ENCODE measurements at places on chromosomes 2 and 18.

- no peak for DNase-seq
These were observed 371.5 kb upstream of the SETBP1 start for GRCh38 chr18:44309185-44309584.

DNA sequence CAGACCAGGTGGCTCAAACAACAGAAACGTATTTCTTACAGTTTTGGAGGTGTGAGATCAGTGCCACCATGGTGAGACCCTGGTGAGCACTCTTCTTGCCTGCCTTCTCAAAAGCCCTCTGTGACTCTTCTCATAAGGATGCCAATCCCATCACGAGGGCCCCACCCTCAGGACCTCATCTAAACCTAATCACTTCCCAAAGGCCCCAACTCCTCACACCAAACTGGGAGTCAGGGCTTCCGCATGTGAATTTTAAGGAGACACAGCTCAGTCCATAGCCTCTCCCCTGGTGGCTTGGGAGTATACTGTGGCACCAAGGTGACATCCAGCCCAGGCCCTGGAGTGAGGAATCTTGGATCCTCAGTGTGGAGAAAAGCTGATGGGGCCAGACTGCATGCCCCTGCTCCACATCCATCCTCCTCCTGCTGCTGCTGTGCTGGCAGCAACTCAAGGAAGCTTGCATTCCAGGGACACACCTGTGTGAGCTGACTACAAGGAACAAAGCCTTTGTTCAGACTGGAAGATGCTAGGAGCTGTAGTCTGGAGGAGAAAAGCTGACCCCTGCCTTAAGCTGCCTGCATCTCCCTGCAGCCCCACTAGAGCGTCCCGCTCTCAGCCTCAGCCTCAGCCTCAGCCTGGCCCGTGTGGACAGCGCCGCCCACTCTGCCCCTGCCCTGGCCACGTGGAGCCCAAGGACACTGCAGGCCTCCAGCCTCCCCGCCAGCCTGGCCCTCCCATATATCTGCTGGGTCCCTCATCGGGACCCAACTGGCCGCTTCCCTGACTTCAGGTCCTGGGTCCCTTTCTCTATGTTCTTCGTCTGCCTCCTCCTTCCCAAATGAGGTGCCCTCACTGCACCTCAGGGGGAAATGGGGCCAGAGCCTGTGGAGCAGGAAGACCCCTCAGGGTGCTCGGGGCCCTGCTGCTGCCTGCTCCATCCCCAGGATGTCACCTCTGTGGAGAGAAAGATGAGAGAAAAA, 87.8 kb upstream of the RAB6C start:
- no peak for DNase-seq

DNA sequence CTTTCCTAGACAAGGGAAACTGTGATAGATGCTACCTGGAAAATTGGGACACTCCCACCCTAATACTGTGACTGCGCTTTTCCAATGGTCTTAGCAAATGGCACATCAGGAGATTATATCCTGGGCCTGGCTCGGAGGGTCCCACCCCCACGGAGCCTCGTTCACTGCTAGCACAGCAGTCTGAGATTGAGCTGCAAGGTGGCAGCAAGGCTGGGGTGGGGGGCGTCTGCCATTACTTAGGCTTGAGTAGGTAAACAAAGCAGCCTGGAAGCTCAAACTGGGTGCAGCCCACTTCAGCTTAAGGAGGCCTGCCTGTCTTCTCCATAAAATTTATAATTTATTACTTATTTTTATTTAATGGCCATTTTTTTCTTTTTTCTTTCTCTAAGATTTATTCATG, 802.1 kb upstream of the SLC39A10 start:
- no peak for DNase-seq

DNA sequence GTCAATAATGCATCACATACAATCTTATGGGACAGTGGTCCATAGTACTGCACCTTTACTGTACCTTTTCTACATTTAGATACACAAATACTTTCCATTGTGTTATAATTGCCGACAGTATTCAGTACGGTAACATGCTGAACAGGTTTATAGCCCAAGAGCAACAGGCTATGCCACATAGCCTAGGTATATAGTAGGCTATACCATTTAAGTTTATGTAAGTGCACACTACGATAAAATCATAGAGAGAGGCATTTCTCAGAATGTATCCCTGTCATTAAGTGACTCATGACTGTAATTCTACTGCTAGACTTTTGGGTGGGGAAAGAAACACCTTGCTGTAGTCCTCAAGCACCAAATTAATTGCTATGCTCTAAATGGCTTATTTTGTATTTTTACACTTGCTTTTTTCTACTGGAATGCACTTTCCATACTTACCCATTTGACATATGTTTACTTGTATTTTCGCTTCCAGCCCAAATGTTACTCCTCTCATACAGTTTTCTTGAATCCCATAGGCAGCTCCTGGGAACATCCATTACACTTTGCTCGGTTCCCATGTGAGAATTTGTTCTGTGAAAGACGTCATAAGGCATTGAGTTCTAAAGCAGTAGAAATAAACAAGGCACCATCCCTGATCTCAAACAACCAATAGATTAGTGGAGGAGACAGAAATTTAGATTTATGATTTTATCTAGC, 714.0 kb upstream of the ID2 start:
- no peak for DNase-seq
